PC-9 (cell line): ENCODE measurements at places on chromosomes 2 and 18. TPM values are rescaled to one million over a fixed set of nuclear protein-coding genes. Genes with fewer than 3 reads are reported as not detected.
A peak's percentile ranks its signal among the peaks of the same experiment; 100 is the strongest.

SLC14A1 gene
- not detected in 2 replicates for total RNA-seq

AMER3 gene
- total RNA-seq, result not detected in 2 replicates

ARMC9 gene
- total RNA-seq, result 23.4 and 29.7 TPM in 2 replicates

COL6A3 gene
- total RNA-seq, result 0.57 and 0.75 TPM in 2 replicates

ST8SIA5 gene
- not detected in 2 replicates for total RNA-seq

MBP gene
- total RNA-seq, result 37.9 and 44.4 TPM in 2 replicates

IL37 gene
- total RNA-seq, result 1.0 and 1.7 TPM in 2 replicates

GRCh38 chr18:80241919-80242777, 5.2 kb downstream of the PARD6G start:
- no peak for DNase-seq

DNA sequence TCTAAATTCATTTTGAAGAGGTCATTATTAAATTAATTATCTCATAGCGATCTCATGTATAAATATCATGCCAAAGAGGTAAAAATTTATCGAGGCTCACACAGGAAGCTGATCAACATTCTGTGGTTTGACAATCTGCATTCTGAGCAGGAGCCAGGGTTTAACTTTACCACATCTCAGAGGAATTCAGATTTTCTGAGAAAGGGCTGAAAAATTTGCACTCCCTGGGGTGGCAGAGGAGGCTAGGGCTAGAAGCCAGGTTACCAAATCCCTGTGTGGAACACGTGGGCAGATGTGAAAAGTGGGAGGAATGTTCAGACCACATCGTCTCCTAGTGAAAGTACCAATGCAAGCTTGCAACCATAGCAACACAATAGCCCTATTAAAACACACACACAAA, 63.5 kb upstream of the CTLA4 start:
- no peak for DNase-seq

GRCh38 chr2:43960921-43961320, 34.9 kb downstream of the LRPPRC start:
- DNase-seq, result no peak

GRCh38 chr2:164705412-164706167, 84.3 kb upstream of the GRB14 start:
- no peak for DNase-seq

DNA sequence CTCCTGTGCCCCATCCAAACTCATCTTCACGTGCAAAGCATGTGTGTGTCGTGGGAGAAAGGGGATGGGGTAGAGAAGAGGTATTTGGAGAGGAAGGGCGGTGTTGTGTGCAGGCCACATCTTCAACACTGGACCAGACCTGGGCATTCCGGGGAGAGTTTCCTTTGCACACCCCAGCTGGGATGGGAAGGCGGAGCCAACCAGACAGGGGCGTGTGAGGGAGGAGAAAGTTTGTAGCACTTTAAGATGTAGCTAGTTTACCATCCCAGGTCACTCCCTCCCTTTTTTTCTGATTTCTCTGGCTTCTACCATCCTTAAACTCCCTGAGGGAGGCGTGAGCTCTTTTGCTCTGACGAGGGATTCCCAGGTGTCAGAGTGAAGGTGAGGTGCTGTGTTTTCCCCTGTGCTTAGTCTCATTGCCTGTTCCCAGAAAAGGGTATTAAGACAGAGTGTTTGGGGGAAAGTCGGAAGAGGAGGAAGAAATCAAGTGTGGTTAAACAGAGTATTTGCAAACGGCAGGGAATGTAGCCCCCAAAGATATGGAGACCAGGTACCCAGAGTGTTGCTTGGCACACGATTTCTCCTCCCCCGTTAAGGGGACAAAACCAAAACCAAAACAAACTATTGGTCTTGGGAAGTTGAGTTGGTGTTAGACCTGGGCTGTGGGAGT, 1.6 kb downstream of the SETBP1 start:
- DNase-seq, result no peak

DNA sequence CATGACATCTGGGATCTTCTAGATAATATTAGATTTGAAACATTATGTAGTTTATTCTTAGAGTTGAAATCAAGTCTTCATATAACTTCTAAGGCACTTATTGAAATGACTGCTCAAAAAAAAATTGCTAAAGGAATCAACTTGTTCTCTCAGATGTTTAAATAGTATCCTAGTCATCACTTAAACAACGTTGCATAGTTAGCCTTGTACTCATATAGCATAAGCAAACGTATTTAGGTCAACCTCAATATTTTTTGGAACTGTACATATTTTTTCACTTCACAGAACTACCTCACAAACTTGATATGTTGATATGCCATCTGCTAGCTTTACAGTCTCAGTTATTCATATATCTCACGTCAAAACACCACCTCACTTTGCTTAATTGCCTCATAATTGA, 47.1 kb upstream of the CREB1 start:
- no peak for DNase-seq

DNA sequence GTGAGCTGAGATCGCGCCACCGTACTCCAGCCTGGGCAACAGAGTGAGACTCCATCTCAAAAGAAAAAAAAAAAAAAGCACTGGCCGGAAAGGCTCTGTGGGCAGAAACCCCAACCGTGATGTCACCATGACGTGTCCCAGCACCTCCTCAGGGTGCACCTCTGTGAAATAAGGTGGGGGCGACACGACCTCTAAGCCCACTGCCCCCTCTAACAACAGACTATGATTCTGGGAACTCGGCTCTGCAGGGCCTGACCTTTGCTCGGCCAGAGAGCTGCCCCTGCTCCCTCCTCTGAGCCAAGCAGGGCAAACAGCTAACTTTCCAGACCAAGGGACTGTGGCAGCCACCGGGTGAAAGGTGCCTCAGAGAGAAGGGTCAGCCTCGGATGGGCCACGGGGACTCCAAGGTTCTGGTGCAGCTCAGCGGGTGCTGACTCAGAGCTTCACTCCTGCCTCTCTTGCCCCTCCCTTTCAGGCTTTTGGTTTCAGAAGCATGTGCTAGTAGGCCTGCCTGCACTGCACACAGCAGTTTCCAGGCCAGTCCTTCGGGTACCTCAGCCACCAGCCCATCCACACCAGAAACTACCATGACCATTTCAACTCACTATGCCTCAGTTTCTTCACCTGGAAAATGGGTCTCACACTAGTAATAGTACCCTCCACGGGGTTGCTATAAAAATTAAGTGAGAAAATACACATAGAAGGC, 8.0 kb downstream of the TMBIM1 start:
- peak; percentile 87 for DNase-seq

DNA sequence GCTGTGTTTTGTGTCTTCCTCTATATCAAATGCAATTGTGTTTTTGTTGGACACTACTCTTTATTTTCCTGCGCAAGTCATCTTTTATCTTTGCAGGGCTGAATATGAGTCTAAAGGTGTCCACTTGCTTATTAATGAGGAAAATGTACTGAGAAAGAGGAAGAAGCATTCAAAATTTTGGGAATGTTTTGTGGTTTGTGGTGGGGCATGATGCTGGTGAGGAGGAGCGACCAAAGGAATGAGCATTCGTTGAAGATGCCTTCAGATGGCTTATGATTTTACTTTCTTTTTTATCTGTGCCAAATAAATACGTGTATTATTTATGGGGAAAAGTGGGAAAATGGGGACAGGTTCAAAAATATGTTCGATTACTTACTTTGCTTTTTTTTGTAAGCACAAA, 63.9 kb upstream of the SMIM21 start:
- no peak for DNase-seq

DNA sequence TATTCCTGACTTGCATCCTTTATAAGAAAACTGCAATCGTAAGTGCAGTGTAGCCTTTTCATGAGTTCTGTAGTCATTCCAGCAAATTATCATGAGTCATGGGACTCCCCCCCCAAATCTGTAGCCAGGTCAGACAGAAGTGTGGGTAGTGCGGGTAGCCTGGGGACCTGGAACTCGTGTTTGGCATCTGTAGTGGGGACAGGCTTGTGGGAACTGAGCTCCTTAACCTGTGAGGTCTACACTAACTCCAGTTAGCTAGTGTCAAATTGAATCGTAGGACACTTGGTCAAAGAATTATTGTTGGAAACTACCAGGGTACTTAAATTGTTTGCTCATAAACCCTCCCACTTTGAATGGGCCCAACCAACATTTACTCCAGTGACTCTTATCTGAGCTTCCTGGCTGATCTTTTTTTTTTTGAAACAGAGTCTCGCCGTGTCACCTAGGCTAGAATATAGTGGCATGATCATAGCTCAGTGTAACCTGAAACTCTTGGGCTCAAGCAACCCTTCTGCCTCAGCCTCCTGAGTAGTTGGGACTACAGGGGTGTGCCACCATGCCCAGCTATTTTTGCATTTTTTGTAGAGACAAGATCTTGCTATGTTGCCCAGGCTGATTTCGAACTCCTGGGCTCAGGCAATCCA, 12.4 kb downstream of the PFN4 start:
- peak; percentile 51 for DNase-seq

DNA sequence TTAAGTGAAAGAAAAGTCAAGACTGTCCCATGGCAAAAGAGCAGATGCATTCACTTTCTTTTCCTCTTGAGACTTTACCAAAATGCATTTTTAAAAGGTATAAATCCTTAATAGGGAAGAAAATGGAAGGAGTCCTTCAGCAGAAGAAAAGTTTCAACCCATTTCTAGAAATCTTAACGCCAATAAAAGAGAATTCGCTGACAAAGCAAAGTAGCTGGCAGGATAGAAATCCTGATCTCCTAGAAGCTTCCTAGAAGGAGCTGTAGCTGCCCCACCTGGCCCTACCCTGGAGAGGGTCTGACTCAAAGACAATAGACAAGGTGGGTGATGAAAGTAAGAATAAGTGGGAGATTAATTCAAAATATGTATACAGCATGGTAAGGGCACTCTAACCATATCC, 144.9 kb upstream of the PKDCC start:
- no peak for DNase-seq

GRCh38 chr2:55707751-55708150, 14.1 kb upstream of the PNPT1 start:
- DNase-seq, result no peak
